SW480 (cell line): ENCODE measurements at places on chromosomes 5 and 9.

DNA sequence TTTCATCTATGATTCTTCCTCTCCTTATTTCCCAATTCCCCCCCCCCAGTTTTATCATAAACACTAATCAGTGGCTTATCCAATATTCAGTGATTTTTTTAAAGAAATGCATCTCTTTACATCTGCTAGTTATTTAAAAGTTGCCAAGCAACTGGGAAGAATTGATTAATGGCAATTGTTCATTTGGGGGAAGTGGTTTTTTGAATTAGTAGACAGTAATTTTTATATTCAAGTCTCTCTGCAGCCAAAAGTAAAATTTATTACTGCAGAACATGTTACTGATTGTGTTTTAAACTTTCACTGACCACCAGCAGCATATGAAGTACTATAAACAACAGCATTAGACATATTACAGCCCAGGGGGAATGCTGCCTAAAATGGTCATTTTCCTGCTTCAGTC, 308.8 kb upstream of the NREP start:
- DNase-seq: no peak

DNA sequence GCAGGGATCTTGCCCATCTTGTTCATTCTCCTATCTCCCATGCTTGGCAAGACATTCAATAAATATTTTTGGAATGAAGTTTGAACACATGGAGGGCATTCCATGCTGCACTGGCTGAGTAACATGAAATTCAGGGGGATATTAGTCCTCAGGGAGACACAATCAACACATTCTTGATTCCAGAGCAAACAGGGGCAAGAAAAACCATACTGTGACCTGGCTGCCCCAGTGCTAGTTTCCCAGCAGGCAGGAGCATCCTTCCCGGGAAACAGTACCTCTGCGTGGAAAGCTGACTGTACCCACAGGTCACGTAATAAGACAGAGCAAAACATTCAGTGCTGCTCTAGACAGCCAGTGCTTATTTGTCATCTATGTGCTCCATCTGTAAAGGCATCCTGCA, 66.3 kb upstream of the SPOCK1 start:
- no peak for DNase-seq

DNA sequence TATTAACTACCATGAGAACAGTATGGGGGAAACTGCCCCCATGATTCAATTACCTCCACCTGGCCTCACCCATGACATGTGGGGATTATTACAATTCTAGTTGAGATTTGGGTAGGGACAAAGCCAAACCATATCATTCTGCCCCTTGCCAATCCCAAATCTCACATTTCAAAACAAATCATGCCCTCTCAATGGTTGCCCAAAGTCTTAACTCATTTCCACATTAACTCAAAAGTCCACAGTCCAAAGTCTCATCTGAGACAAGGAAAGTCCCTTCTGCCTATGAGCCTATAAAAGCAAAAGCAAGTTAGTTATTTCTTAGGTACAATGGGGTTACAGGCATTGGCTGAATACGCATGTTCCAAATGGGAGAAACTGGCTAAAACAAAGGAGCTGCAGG, 180.7 kb upstream of the CDH12 start:
- DNase-seq: no peak

DNA sequence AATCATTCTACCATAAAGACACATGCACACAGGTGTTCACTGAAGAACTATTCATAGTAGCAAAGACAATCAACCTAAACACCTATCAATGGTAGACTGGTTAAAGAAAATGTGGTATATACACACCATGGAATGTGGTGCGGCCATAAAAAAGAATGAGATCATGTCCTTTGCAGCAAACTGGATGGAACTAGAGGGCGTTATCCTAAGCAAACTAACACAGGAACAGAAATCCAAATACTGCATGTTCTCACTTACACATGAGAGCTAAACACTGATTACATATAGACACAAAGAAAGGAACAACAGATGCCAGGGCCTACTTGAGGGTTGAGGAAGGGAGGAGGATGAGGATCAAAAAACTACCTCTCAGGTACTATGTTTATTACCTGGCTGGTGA, 103.8 kb downstream of the DRD1 start:
- DNase-seq: no peak

GRCh38 chr9:86082870-86083269, 16.5 kb downstream of the GOLM1 start:
- no peak for DNase-seq

- no peak for DNase-seq
Observed at GRCh38 chr5:171261361-171261760, 47.7 kb upstream of the TLX3 start.

GRCh38 chr5:159619826-159620225, 289.5 kb upstream of the IL12B start:
- no peak for DNase-seq
